Renal pelvis (tissue), 12 donors: ENCODE measurements at places on chromosomes 13 and 19. TPM values are rescaled to one million over a fixed set of nuclear protein-coding genes. Genes with fewer than 3 reads are reported as not detected.

CRB3 gene
- polyA plus RNA-seq, result 41.7 TPM

DNA sequence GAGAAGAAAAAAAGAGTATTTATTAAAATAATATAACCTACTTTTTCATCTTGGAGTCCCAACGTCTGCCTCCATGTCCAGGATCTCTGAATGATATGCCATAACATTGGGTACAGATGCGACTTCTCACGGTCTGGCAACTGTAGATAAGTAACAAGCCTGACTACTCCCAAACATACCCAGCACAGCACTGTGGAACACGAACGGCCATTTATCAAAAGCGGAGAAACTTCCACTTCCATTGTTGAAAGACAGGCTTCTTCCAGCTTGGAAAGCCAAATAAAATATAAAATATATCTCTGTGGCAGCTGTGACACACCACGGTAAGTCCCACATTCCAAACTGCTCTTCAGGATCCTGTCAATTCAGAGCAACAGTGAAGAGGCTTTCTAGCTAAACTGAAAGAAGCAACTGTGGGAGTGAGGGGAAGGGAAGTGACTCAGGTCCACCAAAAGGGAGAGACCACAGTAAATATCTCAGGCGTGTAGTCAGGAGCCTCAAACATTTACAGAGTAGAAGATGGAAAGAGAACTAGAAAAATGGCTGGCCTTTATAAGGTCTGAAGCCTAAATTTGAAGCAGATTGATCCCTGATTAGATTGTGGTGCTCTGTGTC is 331.7 kb downstream of the LIG4 start:
- no peak for DNase-seq

- no peak for DNase-seq
Measured at GRCh38 chr19:4371247-4372164, 28.1 kb downstream of the MPND start.

DNA sequence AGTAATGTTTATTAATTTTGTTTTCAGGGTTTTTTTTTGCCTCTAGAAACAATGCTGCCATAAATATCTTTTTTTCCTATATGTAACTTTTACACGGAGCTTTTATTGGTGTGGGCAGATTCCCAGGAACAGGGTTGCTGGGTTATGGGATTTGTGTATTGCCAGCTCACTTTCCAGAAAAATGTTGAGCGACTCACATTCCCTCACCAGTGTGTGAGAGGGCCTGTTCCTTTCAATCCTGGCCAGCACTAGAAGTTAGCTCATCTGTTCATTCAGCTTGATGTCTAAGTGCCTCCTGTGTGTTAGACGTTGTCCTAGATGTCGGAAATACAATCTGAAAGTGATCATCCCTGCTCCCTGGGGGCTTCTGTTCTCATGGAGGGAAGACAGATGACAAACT is 2.6 kb downstream of the ZNF71 start:
- DNase-seq, result no peak

KCNN1 gene
- polyA plus RNA-seq, result 8.6 TPM

- DNase-seq, result no peak
Measured at GRCh38 chr13:75870397-75870903, 234.3 kb downstream of the LMO7 start.

- no peak for DNase-seq
Measured at GRCh38 chr19:10737722-10738121, 19.8 kb downstream of the DNM2 start.
